Stimulated activated CD4-positive, alpha-beta T cell treated with anti-CD3 and anti-CD28 coated beads, Interleukin-15, amount 100 ng/mL, for 1 hour (primary cell): ENCODE measurements at places on chromosomes 7 and 10.
A peak's percentile ranks its signal among the peaks of the same experiment; 100 is the strongest.

DNA sequence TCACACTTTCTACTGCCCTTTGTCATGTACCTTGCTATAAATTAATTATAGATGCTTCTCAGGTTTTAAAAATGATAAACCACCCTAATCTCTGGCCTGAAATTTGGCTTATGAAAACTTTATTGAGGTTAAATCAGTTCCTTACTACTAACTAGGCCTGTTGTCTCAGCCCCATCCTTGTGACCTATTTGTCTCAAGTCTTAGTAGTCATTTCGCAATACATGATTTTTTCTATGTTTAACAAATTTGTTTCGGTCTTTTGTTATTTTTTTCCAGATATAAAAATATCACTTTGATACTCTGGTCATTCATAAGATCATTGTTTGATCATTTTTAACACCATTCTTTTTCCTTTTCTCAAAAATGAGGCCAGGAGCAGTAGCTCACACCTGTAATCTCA, 411.6 kb downstream of the GFRA1 start:
- DNase-seq: no peak

- peak; percentile 0 for DNase-seq
Observed at GRCh38 chr10:117004227-117005025, 561 bp downstream of the SHTN1 start.

GRCh38 chr7:38731215-38731614, 100.0 kb upstream of the AMPH start:
- DNase-seq: no peak

DNA sequence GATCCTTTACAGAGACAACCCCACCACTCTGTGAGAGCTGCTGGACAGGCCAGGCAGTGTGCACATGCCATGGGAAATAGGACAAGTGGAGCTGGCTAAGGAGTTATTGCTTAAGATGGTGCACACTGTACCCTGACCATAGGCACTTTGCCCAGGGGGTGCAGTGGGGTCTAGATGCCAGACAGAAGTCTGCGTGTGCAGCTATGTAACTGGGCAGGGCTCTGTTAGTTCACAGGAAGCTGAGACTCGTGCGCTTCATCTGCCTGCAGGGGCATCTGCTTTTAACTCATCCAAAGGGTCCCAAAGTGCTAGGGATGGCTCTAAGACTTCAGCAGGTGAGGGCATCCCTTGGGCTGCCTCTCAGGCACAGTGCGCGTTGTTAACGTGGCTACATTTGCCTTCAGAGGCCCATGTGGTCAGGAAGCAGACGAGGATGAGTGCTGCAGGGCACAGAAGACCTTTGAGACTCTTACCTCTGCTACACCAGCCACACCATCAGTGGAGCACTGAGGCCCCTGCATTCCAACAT, 77.7 kb upstream of the GPR26 start:
- no peak for DNase-seq

- DNase-seq: no peak
Observed at GRCh38 chr7:50807026-50807730, 24.5 kb upstream of the GRB10 start.

DNA sequence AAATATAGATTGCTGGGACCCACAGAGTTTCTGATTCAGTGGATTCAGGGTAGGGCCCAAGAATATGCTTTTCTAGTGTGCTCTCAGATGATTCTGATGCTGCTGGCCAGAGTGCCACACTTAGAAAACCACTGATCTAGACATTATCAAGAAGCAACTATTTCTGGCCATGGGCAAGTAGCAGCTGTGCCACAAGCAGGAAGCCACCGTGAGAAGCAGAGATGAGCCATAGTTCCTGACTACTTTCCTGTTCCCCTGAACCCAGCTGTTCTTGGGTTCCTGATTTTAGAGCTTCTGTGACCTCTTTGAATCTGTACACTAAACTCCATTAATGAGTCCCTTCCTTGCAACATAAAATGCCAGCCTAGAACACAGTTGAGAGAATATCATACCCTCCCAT, 38.1 kb upstream of the PIK3AP1 start:
- no peak for DNase-seq

DNA sequence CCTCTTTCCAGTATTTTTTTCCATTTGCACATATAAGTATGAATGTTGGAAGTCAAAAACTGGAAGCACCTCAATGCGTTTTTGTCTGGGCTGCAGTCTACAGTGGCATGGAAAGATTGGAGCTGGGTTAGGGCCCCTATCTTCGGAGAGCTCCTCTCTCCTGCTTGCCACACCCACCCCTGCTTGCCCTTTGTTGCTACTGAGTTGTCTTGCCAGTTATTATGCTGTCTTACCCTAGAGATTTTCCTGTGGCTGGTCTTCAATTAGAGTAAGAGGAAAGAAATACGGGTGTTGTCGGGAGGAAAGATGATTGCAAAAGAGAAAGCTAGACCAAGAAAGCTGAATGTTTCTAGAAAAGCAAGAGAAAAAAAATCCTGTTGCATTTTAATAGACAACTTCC, 228.9 kb upstream of the CELF2 start:
- no peak for DNase-seq

- DNase-seq: no peak
Observed at GRCh38 chr10:4450169-4450568, 375.8 kb upstream of the AKR1E2 start.

GRCh38 chr10:48477616-48478015, 127.3 kb downstream of the ARHGAP22 start:
- no peak for DNase-seq

GRCh38 chr10:96401036-96401435, 42.2 kb upstream of the OPALIN start:
- DNase-seq: no peak

GRCh38 chr7:70788276-70788675, 343.7 kb upstream of the GALNT17 start:
- no peak for DNase-seq

DNA sequence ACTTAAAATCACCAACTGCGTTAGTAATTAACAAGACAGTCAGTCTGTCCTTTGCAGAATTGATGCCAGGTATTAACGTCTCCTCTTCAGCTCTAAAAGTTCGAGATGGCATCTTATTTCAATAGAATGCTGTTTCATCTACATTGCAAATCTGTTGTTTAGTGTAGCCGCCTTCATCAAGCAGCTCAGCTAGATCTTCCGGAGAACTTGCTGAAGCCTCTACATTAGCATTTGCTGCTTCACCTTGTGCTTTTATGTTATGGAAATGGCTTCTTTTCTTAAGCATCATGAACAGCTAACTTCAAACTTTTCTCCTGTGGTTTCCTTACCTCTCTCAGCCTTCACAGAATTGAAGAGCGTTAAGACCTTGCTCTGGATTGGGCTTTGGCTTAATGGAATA, 95.5 kb upstream of the FAM20C start:
- no peak for DNase-seq

DNA sequence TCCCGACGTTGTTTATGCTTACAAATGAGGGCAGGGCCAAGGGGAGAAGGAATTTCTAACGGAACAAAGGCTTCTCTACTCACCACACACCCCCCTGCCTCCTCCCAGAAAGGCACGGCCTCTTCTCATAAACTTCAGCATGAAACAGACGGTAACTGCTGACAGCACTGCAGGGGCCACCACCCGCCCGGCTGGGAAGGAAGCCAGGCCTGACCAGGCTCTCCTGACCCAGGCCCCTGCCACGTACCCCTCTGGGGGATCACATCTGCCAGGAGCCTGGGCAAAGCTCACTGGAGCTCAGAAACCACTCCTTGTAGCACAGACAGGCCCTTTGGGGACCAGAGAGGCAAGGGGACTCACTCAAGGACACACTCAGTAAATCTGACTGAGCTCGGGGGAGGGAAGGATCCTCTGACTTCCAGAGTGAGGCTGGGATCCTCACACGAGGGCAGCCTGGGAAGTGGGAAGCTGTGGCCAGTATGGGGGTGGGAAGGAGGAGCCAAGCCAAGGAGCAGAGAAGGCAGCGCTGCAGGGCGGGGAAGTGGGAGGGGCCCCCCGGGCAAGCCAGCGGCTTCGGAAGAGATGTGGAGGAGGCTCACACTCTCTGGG, 46.1 kb downstream of the ZCCHC24 start:
- no peak for DNase-seq

GRCh38 chr10:31774299-31774900, 154.2 kb downstream of the ARHGAP12 start:
- no peak for DNase-seq

DNA sequence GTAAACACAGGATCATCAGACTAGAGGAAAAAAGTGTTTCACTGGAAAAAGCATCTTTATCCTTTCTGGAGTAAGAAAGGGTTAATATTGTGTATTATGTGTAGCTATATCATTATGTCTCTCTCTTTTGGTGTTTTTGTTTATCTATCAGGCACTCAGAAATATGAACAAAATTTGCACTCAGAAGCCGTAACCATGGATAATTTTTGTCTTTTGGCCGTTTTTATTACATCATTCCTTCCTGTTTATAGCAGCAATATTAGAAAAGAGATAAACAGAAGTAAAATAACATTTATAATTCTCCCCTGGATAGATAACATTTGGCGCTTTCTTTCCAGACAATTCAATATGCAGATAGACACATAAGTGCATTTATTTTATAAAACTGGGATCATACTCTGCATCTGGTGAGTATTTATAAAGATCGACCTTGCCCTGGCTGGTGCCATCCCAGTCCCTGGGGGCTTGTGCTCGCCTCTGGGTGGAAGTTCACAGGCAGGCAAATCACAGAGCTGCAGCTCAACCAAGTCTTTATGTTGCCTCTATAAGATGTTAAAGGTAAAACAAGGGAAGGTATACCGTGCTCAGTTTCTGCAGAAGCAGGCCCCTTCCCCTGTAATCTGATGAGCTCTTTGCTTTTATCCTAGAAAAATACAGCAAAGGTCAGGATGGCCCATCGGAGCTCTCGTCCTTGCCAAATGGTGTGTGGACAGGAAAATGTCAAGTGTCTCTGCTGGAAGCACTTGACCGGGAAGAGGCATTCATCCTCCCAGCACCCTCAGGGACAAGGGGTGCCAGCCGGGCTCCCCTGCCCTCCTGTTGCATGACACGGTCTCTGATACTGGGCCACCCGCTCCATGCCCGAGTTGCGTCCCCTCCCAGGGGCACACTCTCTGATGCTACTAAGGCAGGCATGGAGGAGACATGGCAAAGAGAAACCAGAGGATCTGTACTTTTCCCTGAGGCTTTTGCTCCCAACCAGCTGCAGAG, 43.9 kb downstream of the PYROXD2 start:
- DNase-seq: no peak

GRCh38 chr7:98930464-98930863, 52.1 kb downstream of the TRRAP start:
- no peak for DNase-seq

DNA sequence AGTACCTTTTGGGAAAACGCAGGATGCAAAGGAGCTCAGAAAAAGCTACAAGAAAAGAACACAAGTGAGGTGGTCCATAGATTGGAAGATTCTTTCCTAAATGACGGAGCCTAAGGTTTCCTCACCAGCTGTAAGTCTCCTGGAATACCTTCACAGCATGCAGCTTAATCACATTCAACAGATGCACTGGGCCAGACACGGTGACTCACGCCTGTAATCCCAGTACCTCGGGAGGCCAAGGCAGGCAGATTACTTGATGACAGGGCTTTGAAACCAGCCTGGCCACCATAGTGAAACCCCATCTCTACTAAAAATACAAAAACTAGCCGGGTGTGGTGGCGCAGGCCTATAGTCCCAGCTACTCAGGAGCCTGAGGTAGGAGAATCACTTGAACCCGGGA, 228.7 kb downstream of the FRMD4A start:
- DNase-seq: no peak

GRCh38 chr10:2985729-2986232, 81.6 kb upstream of the PFKP start:
- no peak for DNase-seq

- no peak for DNase-seq
Observed at GRCh38 chr10:60444494-60445064, 54.9 kb upstream of the ANK3 start.

DNA sequence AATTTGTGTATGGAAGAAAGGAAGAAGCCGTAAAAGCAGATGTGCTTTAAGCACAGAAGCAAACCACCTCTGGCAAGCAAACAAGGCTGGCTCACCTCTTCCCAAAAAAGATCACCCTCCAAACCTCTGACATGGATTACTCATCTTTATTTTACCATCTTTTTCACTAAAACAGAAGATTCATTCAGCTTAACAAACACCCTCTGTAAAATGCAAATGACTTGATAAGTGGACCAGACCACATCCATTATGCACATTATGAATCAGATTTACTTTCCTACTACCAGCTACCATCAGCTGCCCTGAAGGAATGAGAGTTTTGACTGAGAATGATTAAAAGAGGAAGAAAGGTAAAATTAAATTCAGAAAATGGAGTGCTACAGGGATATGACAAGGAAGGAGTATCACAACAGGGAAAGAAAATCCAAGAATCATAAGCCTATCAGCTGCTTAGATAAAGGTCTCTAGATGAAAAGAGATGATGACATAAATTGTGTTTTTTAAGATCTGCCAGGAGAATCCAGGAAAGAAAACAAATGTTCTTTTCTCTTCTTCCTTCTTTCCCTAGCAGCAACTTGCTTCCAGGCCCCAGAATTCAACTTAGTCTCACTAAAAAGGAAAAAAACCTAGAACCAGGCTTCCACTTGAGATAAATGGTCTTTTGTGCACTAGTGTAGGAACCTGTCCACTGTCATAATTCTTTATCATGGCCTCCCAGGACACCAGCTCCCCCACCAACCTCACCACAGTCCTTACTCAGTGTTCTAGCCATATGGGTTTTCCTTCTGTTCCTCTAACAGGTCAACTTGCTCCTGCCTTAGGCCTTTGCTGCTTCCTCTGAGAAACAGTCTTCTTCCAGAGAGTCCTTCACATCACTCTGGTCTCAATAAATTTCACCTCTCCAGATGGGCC, 47.4 kb downstream of the JAZF1 start:
- no peak for DNase-seq

DNA sequence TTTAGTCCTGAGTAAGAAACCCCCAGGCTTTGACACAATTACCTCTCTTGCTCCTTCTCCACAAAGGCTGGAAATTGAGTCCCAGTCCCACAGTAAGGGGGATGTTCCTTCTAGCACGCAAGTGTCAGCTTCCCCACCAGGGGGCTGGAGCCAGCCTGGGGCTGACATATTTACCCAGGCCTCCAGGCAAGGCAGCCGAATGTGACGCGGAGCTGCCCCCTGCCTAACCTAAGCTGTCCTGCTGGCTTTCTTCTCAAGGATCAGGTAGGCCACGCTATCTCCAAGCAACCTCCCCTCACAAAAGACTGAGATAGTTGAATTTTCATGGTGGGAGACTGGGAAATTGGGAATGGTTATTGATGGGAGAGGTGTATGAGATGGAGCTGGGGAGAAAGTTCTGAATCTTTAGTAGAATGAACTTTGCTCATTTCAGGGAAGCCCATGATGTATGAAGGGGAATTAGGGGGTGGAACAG, 19.2 kb upstream of the BMPER start:
- DNase-seq: no peak
